ENCODE measurements at places on chromosomes 4 and X. TPM values are rescaled to one million over a fixed set of nuclear protein-coding genes. Genes with fewer than 3 reads are reported as not detected.

Gene IL13RA2
- 0.19 TPM for total RNA-seq

Gene GBA3
- not detected for total RNA-seq

Gene XPNPEP2
- total RNA-seq, result not detected

Gene DIPK2B
- 141 TPM for total RNA-seq

Gene OTC
- not detected for total RNA-seq

Gene NUDT11
- total RNA-seq, result 2.4 TPM

Gene C4orf46
- 14.0 TPM for total RNA-seq

Gene NWD2
- total RNA-seq, result not detected

Gene CHRNA9
- not detected for total RNA-seq

Gene POF1B
- 1.1 TPM for total RNA-seq

Gene CPEB2
- total RNA-seq, result 11.1 TPM

Gene MAGED4B
- 12.4 TPM for total RNA-seq

Gene ZNF81
- total RNA-seq, result 6.0 TPM

Gene COL4A6
- 0.65 TPM for total RNA-seq

Gene PAGE4
- not detected for total RNA-seq

All from vein endothelial cell (primary cell).